ENCODE measurements at places on chromosomes 1 and 21.

GRCh38 chr1:181083842-181084605, 4.5 kb upstream of the IER5 start:
- no peak for DNase-seq

DNA sequence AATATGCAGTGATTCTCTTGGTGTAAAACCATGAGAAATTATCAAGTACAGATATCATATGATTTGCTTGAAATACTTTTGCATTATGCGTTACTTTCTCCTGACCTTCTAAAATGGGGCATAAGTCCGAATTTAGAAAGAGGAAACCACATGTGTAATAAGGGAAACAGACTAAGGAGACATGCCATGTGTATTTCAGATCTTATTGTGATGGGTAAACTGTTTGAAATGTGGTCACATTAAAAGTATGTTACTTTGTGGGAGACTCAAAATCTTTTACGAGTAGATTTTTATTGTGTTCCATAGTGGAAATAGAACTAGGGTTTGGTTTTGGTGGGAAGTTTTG, 173.0 kb downstream of the NFIA start:
- DNase-seq = no peak

DNA sequence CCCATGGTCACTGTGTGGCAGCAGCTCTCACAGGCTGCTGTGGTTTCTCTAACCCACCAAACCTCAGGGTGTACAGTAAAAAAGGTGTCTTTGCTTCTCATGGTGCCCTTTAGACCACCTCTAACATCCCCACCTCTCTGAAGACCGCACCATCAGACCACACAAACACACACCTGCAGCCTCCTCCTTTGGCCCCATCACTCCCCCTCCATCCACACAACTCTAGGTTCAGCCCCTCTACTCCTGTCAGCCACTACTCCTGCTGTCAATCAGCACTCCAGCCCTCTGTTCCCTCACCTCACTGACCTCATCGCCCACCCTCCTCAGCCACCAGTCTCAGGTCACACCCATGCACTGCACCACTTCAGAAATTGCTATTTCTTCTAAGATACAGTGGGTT, 7.5 kb downstream of the ZNF692 start:
- DNase-seq = no peak

- no peak for DNase-seq
Observed at GRCh38 chr1:112889052-112889768, 66.8 kb downstream of the SLC16A1 start.

DNA sequence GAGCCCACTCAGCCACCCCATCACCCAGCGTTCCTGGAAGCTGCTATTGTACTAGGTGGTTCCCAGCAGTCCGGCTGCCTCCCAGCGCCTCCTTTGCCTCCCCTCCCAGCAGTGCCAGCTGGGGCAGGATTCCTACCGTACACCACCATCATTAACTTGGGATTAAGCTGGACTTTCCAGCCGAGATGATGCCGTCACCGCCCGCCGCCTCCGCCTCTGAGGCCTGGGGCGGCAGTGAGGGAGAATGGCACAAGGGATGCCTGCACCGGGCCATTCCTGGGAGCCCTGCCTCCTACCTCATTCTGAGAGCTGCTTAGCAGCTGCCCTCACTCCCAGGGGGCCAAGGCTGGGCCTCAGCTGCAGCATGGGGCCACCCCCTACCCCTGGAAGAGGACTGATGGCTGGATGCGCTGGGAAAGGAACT, 13.2 kb downstream of the CNTN2 start:
- no peak for DNase-seq

- DNase-seq = no peak
Observed at GRCh38 chr1:198639671-198640143, 867 bp downstream of the PTPRC start.

GRCh38 chr1:219465212-219466093, 147.5 kb downstream of the ZC3H11B start:
- DNase-seq = peak; percentile 37

DNA sequence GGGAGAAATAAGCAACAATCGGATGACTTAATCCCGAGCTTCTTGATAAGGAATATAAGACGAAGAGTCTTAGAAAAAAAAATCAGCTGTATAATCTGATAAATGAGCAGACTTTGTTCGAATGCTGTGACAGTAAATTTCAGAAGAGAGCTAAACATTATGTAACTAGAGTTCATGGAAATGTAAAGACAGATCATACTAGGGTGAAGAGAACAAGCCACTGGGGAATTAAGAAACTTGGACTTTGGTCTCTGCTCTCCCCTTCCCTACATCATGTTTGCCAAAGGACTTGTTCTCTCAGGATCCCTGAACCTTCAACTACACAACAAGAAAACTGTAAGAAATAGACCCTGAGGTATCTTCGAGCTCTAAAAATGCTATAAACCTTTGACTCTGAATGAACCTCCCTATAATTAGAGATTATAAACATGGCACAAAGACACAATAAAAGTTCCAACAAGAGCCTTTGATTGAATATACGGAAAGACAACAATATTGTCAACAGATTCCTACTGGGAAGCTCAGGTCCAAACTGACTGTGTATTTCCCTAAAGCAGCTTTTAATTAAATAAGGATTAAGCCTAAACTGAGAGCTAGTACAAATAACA, 27.5 kb downstream of the FRRS1 start:
- DNase-seq = no peak

DNA sequence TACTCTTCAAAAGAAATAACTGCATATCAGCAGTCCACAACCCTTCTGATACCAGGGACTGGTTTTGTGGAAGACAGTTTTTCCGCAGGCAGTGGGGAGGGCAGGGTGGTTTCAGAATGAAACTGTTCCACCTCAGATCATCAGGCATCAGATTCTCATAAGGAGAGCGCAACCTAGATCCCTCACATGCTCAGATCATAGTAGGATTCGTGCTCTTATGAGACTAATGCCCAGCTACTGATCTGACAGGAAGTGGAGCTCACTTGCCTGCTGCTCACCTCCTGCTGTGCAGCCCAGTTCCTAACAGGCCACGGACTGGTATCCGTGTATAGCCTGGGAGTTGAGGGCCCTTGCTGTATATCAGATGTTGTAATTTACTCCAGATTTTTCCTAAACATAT, 11.5 kb downstream of the RO60 start:
- DNase-seq = no peak

DNA sequence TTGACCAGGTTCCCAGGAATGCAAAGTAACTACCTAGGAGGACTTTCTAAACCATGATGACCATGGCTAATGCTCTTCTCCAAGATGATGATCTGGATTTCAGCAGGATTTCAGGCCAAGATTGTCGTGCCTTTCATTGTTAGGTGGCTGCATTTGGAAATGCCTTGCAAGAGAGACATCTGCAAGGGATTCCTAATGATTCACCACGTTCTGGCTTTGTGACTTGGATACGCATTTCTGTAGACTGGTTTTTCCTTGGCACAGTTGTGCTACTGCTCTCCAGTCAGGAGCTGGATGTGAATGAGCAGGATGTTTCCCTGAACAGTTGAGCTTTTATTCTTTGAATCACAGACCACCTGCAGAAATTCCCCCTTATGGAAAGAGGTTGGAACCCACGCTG, 212.4 kb downstream of the BACH1 start:
- no peak for DNase-seq

DNA sequence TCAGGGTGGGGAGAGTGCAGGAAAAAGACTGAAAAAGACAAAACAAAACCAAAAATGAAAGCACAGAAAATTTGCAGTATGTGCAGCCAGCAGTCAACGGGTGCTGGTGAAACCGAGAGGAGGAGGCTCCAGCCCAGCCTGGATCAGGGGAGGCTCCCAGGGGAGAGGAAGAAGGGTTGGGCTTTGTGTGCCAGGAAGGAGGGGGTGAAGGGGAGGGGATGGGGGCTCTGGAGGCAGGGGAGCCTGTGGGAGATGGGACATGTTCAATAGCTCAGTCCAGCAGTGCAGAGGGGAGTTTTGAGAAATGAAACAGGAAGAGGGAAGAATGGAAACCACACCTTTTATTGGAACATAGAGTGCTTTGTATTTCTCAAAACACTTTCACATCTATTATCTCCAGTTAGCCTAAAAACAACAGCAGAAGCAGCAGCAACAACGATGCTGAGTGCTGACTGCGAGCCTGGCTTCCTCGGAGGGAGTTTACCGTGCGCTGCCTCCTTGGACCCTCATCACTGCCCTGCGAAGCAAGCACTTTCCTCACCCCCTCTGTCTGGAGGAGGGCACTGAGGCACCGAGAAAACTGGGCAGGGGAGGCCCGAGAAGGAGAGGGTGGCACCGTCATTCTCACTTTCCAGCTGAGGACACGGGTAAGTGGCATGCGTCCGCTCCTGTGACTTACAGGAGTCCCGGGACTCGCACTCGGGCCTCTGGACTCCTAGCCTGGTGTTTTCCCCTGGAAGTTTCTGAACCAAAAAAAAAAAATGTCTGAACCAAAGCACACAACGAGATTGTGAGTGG, 62.9 kb downstream of the MDM4 start:
- no peak for DNase-seq

DNA sequence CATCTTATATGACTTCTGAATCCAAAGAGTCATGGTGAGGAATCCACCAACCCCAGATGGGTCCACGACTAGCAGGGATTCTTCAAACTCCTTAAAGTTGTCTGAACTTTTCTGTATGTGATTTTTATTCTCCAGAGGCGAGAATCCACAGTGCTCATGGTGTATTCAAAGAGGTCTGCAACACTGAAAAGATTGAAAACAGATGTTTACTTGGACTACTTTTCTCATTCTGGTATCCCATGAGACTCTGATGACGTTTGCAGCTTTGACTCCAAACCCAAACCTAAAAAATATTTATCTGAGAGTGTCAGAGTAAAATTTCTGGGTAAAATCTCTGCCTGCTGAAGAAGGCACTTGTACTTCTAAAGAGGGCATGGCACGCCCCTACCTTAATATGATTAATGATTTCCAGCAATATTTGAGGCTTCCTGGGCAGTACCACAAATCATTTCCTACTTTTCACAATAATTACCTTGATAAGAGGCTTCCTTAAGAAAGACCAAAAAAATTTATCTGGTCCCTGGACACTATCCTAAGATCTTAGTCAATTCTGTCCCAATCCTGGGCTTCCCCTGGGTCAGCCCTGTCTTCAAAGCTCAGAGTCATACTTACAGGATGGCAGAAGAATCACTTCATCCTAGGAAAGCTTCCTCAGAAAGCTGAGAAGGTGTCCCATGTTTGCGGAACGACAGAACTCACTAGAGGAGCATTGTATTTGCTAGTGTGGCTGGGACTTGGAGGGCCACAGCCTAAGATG, 76.5 kb upstream of the MAP10 start:
- DNase-seq = no peak

DNA sequence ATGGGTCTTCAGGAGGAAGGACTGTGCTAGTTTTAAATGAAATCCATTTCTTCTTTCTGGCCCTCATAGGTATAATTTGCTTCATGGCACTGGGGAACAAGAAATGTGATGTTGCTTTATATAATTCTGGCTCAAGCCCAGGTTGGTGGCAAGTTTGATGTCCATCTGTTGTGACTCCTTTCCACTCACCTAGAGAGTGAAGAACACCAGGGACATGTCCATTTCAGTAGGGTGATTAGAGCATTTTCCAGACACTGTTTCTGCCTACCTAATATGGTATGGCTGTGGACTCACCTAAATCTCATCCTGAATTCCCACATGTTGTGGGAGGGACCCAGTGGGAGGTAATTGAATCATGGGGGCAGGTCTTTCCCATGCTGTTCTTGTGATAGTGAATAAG, 278.1 kb downstream of the LMX1A start:
- DNase-seq = no peak

DNA sequence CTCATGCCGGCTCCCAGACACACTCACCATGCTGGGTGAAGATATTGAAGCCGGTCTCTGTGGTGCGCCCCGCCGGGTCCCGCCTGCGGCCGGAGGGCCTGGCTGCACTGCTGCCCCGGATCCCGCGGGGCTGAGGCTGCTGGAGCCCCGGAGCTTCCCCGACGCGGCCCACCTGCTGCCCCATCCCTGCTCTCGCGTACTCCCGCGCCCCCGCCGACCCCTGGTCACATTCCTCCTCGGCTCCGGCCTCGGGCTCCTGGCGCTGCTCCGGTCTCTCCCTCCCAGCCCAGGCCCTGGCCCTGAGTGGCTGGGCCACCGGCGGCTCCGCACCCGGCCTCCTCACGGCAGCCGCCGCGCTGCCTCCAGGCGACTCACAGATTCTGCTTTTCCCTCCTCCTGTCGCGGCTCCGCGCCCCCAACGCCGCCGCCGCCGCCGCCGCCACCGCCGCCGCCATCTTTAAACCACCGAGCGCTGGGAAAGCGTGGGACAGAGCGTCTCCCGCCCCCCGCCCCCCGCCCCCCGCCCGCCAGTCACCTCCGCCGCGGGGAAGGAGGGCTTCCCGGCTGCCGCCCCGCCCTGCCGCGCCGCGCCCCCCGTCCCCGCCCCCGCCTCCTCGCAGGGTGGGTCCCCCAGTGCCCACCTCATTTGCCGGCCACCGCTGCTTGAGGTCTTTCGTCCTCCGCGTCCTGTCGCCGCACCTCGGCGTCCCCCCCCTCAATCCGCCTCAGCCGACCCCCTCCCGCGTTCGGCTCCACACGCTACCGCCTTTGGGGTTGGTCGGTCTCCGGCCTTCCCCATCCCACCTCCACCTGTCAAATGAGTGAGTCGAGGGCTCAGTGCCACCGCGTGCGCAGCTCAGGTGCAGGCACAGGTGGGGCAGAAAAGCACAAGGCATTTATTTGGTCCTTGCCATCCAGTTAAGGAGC, at the start of gene ABL2:
ABL2 (minus strand) TSS at position 464 of the 927 bp plus-strand sequence; CDS start at position 184, 280 bp downstream.
- no peak for DNase-seq

DNA sequence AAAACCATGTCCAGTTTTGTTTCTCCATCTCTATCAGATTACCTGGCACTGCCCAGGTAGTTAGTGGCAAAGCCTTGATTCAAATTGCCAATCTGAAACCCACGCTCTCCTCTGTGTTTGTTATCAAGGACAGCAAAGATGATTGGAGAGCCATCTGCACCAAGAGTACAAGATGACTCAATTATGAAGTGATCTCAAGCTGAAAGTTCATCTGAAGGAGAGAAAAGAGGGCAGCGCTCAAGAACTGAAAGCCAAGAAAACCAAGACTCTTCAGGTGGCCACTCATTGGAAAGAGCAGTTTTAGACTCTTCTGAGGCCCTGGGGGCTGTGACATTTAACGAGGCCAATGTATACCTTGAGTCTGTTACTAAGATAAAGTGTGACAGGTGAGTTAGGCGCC, 13.8 kb downstream of the RXRG start:
- no peak for DNase-seq

DNA sequence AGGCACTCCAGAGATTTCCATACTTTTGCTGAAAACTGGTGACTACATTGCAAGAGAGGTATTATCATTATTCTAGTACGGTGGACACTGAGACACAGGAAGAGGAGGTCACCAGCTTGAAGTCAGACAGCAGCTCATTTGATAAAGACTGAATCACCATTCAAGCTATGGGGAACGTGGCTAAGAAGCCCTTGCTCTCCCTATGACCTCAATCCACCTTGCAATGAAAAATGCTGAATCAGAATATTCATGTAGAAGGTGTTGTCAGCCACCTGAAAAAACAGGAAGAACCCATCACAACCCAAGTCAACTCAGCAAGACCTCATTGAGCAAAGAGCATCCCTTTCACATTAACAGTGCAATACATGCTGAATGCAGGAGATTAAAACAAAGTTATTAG, 59.0 kb upstream of the FGGY start:
- peak; percentile 29 for DNase-seq

GRCh38 chr1:230228236-230228897, 161.3 kb downstream of the GALNT2 start:
- no peak for DNase-seq

- peak; percentile 68 for DNase-seq
Observed at GRCh38 chr1:85406887-85407533, 57.9 kb downstream of the DDAH1 start.

- DNase-seq = no peak
Observed at GRCh38 chr1:155226910-155227260, 18.4 kb downstream of the MTX1 start.

Measured in foreskin keratinocyte (primary cell).